ENCODE measurements at places on chromosomes 2 and 18. TPM values are rescaled to one million over a fixed set of nuclear protein-coding genes. Genes with fewer than 3 reads are reported as not detected.

Gene DHRS9
- 0.30 TPM for total RNA-seq

Gene ANKRD44
- total RNA-seq: 7.9 TPM

DNA sequence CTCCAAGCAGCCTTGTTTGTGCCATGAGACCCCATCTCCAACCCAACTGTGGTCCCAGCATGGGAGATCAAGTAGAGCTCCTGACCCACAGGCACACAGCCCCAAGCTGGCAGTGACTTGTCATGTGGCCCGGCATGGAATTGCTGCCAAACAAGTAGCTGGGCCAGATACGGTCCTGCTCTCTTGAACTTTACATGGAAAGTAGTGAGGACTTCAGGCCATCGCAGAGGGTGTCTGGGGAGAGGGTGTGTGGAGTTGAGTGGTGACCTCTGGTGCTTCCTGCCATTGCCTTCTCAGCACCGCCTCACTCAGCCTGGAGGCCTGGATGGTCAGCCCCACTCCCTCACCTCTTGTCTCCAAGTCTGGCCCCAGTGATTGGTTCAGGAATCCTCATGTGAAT lies 10.9 kb upstream of the SLC4A3 start:
- DNase-seq: no peak

- DNase-seq: peak; percentile 86
These were observed 38.4 kb downstream of the PAX8 start for GRCh38 chr2:113240150-113240914.

GRCh38 chr2:215080545-215080944 lies 57.9 kb downstream of the ABCA12 start:
- DNase-seq: no peak

DNA sequence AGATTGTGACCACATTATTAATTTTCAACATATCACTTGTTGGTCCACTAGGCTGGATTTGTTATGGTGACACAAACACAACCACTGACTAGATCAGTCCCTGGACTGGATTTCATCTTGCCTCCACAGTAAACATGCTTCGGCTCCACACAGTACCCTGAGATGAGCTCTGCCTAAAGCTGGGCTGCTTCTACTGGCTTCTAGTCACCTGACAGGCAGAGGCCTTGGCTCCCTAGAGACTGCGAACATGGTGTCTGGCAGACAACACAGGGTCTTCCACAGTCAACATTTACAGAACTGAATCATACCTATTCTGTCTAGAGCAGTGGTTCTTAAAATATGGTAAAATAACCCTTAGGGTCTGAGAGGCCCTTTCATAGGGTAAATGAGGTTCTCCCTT lies 69.2 kb downstream of the RIT2 start:
- no peak for DNase-seq

DNA sequence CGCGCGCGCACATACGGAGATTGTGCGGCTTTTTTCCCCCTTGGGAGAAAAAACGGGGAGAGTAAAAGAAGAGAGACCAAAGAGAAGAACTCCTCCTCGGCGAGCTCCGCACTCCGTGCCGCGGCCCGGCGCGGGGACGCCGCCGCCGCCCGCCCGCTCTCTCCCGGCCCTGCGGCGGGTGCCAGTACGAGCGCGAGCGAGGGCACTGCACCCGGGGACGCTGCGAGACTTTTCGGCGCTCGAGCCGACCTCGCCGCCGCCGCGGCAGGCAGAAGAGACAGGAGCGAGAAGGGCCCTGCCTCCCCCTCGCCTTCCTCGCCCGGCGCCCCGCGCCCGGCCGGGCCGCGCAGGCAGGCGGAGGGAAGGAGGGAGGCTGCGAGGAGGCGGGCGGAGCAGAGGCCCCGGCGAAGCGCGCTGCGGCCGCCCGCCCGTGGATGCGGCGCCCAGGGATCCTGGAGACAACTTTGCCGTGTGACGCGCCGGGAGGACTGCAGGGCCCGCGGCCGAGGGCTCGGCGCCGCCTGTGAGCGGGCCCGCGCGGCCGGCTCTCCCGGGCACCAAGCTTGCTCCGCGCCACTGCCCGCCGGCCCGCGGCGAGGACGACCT lies 857 bp upstream of the INHBB start:
- DNase-seq: no peak

- DNase-seq: peak; percentile 52
These were observed 88.8 kb downstream of the CD8B2 start for GRCh38 chr2:106575955-106576354.

GRCh38 chr2:226902041-226902966 lies 66.5 kb downstream of the RHBDD1 start:
- DNase-seq: no peak

- DNase-seq: no peak
These were observed 7.4 kb downstream of the HTRA2 start for GRCh38 chr2:74537140-74537539.
